Cerebellum (tissue), 4 donors: ENCODE measurements at places on chromosomes 12 and 14. TPM values are rescaled to one million over a fixed set of nuclear protein-coding genes. Genes with fewer than 3 reads are reported as not detected.

DNA sequence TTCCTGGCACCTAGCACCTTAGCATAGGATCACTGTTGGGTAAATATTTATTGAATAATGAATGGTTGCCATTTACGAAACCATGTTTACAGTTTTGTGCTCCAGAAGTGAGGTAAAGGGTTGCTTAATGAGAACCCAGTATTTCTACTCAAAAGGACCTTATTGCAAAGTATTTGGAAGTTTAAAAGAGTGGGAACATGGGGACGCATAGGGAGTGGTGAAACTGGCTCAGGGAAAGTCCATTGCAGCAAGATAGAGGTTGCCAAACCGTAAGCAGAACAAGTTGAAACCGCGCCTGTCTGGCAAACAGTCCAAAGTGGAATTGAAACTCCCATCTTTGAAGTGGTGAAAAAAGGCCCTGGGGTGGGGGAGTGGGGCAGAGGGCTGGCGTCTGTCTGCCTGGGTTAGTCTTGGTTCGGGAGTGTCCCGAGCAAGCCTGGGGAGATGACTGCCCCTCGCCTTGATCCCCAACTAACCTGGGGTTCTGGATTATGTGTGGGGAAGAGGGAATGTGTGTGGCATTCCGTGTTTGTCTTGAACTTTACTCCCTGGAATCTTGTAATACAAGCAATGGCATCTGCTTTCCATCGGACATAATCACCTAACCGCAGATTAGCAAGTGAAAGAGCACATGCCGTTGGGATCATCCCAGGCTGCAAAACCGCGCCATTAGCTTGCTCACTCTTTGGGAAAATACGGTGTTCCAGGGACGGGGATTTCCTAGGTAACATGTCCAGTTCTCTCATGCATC, 7.2 kb downstream of the ALDH2 start:
- DNase-seq: no peak

DHRS2 gene
- 0.27 TPM for total RNA-seq

DNA sequence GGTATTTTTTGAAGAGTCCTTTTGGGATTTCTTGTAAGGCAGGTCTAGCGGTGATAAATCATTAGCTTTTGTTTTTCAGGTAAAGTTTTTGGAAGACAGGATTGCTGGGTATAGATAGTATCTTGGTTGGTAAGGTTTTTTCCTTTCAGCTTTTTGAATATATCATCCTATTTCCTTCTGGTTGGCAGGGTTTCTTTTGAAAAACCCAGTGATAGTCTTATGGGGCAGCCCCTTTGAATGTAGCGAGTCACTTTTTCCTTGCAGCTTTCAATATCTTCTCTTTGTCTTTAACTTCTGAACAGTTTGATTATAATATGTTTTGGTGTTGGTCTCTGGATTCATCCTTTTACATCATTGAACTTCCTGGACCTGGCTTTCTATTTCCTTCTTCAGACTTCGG, 20.2 kb downstream of the TMX1 start:
- DNase-seq: no peak

DNA sequence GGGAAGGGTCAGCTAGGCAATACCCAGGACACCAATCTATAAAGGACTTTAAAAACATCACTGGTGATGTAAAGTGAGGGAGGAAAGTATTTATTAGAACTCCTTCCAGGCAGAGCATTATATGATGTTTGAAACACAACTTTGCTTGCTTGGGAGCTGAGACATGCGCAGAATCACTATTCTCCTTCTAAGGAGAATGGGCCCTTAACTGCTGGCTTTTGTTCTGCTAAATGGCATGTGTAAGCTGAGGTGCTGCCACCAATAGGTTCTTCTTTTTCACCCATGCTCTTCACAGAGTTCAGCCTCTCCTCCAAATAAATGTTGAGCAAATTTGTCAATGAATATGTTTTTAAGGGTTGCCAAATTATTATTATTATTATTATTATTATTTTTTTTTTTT, 3.9 kb downstream of the STAC3 start:
- DNase-seq: no peak

GRCh38 chr12:46459861-46460545, 87.4 kb upstream of the SLC38A2 start:
- DNase-seq: no peak

ASPG gene
- 0.45 TPM for total RNA-seq

RFLNA gene
- total RNA-seq: 8.5 TPM
